ENCODE measurements at places on chromosomes 5 and 9.

- DNase-seq, result no peak
Observed at GRCh38 chr9:135239100-135239768, 151.8 kb downstream of the OLFM1 start.

- no peak for DNase-seq
Observed at GRCh38 chr5:142364251-142365145, 39.7 kb upstream of the SPRY4 start.

- no peak for DNase-seq
Observed at GRCh38 chr5:157390133-157390532, 69.9 kb upstream of the NIPAL4 start.

GRCh38 chr9:1462626-1463308, 412.6 kb downstream of the DMRT2 start:
- DNase-seq, result no peak
